Hematopoietic multipotent progenitor cell treated with erythropoietin and hydrocortisone succinate and interleukin-3 and kit ligand, for 17 days (in vitro differentiated cells): ENCODE measurements at places on chromosomes 3 and 15.

- no peak for DNase-seq
These were observed 155.3 kb downstream of the NR1I2 start for GRCh38 chr3:119937229-119937628.

DNA sequence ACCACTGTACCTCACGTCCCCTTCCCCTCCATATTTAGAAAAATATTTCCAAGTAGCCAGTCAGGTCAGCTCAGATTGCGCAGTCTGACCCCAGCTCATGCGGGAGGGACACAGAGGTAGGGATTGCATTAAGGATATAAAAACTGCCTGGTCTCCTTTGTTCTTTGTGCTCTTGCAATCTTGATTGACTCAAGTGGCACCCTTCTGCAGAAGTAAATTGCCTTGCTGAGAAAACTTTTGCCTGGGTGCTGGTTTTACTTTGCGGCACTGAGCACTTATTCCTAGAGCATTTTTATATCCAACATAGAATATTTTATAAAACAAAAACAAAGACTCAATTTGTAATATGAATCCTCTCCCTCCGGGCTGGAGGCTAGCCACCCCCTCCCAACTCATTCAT, 54.8 kb downstream of the BTD start:
- no peak for DNase-seq

GRCh38 chr3:6542795-6543194, 318.1 kb upstream of the GRM7 start:
- no peak for DNase-seq

- DNase-seq: no peak
These were observed 8.3 kb downstream of the CA12 start for GRCh38 chr15:63373330-63373729.

- DNase-seq: no peak
These were observed 60.8 kb upstream of the TMC3 start for GRCh38 chr15:81434851-81435250.

DNA sequence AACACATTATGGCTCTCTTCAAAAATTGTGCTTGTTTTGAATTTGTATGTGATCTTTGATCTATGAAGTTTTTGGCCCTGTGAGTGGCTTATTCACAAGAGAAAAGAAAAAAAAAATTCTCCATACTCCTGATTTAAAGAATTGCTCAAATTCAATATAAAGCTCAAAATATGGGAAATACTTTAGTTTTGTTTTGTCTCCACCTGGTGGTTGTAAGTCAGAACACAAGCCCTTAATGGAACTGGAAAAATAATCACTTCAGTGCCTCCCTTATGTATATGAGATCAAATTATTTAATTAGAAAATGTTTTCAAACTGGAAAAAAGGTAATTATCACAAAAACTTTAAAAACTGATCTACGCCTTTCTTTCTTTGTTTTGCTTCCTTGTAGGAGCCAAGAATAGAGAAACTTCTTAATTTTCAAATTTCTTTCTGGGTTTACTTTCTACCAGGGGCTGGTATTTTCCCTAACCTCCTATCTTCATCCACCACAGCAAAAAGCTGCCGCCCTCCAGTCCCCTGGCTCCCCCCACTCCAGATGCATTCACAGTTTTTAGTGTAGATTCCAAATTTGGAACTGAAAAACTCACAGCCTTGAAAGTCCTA, 50.6 kb downstream of the SERP1 start:
- peak; percentile 82 for DNase-seq

GRCh38 chr3:108103886-108104797, 13.3 kb upstream of the CD47 start:
- DNase-seq: peak; percentile 91

GRCh38 chr3:131794766-131795388, 239.9 kb downstream of the CPNE4 start:
- DNase-seq: peak; percentile 77

- DNase-seq: no peak
These were observed 27.1 kb downstream of the CCDC13 start for GRCh38 chr3:42745776-42746454.

DNA sequence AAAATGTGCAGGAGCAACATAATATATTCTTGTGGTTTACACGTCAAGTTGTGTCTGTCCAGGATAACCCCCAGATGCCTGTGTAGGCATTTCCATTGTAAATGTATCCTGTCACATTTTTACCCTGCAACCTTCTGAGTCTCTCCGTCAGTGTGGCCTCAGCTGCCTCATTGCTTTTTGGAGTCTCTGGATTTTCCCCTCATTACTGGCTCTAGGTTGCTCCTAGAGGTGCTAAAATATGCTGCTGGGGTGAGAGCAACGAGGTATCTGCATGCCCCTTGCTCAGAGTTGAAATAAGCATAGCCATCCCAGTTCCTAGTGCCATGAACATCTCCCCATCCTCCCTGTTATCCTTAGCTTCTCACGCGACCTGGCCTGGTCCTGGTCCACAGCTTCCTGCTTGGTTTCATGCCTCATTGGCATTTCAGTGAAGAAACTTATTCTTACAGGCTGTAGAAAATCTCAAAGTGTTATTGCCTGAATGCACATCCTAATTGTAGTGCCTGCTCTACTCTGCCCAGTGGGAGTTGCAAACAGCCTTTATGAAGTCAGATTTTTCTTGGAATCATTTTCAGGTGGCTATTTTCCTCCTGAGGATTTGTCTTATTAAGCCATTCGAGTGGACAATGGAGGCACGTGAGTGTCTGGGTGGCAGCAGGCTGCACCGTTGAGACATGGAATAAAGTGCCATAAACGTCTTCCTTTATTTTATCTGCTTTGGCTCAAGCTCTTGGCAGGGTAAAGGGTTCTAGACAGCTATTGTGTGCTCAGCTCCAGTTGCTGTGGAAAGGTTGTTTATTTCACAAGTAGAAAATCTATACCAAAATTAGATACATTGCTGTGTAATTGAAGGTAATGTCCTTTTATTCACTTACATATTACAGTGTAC, 33.2 kb downstream of the OXNAD1 start:
- DNase-seq: no peak

- DNase-seq: no peak
These were observed 1.6 kb downstream of the PHGR1 start for GRCh38 chr15:40352281-40352901.

DNA sequence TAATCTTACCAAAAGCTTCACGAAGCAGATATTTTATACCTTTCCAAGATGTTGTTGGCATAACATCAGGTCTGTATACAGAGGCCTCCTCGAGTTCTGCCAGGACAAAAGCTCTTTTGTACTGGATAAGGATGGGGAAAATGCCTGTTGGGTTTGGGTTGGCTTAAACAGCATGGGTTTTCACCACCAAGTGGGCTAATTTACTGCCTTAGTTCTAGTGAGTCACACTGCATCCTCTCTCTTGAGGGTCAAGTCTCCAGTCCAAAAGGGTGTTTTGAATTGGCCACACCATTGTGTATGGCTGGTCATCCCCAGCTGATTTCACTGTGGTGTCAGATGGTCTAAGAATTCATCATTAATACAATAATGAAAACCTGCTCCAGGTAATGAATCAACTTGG, 26.1 kb upstream of the BHLHE40 start:
- DNase-seq: no peak

DNA sequence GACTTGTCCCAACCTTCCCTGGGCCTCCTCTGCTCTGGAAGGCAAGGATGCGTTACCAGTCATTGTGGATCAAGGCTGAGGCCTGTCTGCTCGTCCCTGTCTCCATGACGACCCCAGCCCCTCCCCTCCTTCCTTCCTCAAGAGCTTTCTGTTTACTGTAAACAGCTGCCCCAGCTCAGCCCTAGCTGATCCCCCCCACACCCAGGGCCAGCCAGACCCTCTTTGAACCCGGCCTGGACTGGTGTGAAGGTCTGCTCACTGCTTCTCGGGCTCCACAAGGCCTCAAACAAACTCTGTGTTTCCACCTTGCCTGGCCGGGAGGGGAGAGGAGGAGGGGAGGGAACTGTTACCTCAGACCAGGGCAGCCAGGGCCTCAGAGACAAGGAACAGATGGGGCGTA, 16.9 kb downstream of the VPS18 start:
- DNase-seq: no peak
